ENCODE measurements at places on chromosomes 11 and 22. TPM values are rescaled to one million over a fixed set of nuclear protein-coding genes. Genes with fewer than 3 reads are reported as not detected.

The ARHGAP20 gene
- polyA plus RNA-seq: 8.7 TPM

- DNase-seq: peak; percentile 93
Observed at GRCh38 chr11:65290448-65291165, 24.1 kb upstream of the CDC42EP2 start.

GRCh38 chr22:49344161-49344560 lies 483.5 kb downstream of the BRD1 start:
- no peak for DNase-seq

DNA sequence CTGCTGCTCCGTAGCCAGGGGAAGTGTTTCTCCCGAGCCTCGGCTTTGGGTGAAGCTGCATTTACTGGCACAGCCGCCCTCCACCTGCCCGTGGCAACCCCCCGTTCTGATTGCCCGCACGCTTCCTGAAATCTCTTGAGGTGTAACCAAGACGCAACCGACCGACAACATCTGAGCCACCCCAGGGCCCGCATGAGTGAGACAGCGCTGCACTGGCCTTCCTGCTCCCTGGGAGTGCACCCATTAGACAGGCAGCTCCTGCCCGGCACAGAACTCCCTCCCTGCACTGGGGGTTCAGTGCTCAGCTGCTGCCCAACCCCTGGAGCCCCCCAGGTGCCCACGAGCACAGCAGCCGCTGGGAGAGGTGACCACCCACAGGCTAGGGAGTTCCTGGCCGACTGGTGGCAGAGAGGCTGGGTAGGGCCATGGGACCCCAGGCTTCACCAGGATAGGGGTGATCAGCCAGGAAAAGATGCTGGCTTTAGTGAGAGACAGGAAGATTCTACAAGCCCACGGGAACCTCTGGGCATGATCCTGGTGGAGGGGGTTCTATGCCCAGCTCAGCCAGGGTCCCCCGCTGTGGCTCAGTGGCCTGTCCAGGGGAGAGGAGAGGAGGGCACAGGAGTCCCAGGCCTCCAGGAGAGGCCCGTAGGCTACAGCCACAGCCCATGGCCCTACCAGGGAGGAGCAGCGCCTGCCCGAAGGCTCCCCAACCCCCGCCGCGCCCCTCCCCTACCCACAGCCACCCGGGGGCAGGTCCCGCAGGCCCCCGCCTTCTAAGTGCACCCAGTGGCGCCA lies 14.6 kb downstream of the PLXNB2 start:
- DNase-seq: no peak

DNA sequence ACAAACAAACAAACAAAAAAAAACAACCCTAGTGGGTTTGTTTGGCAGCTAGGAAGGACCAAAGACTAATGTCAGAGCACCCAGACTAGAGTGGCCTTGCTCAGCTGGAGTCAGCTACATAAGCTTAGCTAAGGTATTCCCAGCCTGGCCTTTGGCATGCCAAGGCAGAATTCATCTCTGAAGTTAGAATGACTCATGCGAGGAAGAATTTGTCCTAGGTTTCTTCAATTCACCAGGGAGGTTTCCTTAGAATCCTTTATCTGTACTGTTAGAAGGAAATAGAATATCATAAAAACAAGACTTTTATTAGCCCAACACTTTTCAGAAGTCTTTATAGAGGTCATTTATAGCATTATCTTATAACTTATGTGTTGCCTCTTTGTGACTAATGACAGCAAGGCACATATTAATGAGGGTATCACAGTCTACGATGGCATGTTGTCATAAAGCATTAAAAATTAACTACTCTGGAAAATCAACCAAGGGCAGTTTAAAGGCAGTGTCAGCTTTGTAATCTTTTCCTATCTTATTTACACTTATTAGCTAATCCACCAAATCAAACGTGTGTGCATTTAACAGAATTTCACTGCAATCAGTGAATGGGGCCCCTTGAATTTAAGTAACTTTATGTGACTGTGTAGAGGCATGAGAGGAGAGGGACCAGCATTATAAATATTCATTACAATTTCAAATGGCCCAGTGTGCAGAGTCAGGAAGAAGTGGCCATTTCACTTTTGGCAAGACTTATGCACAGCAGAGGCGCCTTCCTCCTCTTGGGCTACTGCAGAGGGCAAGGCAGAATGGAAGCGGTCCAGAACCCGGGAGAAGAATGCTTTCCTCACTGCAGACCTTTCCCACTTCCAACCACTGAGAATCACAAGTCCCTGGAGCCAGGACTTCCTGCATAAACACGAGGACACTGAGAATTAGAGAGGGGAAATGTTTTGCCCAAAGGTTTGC lies 36.3 kb downstream of the SLC5A1 start:
- DNase-seq: no peak

- no peak for DNase-seq
Observed at GRCh38 chr11:62088331-62088933, 35.4 kb upstream of the INCENP start.

The GAB2 gene
- polyA plus RNA-seq: 12.6 TPM

- no peak for DNase-seq
Observed at GRCh38 chr22:37162221-37163095, 12.7 kb upstream of the IL2RB start.
